ENCODE measurements at places on chromosomes 13 and 19.

GRCh38 chr19:48417421-48417820, 24.0 kb downstream of the GRIN2D start:
- DNase-seq: no peak

DNA sequence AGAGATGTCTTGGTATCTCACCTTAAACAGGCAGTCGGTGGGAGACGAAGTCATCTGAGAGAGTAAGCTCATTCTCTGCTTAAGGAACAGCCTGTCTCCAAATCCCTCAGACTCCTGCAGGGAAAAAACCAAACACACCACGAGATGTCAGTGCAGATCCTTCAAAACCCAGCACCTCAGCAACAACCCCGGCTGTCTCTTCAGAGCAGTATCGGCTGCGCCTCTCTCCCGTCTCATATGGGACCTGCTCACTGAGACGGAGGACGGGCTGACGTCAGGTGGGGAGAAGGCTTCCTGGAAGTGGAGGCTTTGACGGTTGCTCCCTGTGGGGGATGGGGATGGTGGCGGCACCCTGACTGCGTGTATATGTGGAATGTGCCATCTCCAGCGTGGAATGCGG, 43.6 kb downstream of the ANKRD27 start:
- DNase-seq: no peak

- DNase-seq: no peak
Measured at GRCh38 chr13:49951754-49952535, 15.8 kb upstream of the SPRYD7 start.

DNA sequence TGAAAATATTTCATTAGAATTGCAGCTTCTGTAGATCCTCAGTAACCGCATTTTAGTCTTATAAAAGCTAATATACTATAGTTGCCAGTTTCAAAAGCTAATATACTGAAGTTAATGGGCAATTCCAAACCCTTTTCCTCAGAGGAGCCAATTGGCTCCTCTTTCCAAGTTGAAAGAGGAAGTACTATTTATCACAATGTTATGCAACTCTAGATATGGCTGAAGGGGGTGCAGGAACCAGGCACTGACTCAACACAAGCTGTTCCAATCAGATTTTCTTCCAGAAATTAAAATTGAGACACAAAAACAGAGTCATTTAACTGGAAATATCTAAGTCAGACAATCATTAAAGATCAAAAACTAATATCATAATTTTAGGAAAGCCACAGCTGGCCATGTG, 258.9 kb downstream of the PCDH20 start:
- no peak for DNase-seq

GRCh38 chr13:48828962-48829411, 146.7 kb upstream of the FNDC3A start:
- no peak for DNase-seq

DNA sequence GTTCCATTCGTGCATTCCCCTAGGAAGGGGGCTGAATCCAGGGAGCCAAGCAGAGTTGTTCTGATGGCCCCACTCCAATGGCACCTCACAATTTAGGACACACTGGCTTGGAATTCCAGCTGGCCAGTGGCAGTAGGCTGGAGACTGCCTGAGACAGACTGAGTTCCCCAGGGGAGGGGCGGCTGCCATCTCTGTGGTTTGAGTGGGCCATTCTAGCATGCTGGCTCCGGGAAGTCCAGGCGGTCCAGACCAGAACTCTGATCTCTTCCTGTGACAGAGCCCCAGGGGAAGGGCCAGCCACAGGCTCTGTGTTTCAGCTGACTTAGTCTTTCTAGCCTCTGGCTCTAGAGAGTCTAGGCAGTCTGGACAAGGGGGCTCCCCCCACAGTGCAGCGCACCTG, 29.5 kb upstream of the SLC7A1 start:
- no peak for DNase-seq

GRCh38 chr19:30667227-30667626, 295.0 kb downstream of the ZNF536 start:
- DNase-seq: no peak

- no peak for DNase-seq
Measured at GRCh38 chr13:48158290-48158689, 63.4 kb upstream of the MED4 start.

GRCh38 chr13:50809133-50810090, 34.1 kb downstream of the DLEU7 start:
- no peak for DNase-seq

DNA sequence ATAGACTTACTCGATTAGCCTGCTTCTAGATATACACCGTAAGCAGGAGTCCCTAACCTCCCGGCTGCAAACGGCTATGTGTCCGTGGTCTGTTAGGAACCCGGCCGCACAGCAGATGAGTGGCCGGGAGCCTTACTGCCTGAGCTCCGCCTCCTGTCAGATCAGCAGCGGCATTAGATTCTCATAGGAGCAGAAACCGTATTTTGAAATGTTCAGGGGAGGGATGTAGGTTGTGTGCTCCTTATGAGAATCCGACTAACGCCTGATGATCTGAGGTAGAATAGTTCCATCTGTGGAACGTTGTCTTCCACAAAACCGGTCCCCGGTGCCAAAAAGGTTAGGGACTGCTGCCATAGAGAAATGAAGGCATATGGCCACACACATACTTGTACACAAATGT, 1491.9 kb downstream of the SLITRK5 start:
- DNase-seq: no peak

DNA sequence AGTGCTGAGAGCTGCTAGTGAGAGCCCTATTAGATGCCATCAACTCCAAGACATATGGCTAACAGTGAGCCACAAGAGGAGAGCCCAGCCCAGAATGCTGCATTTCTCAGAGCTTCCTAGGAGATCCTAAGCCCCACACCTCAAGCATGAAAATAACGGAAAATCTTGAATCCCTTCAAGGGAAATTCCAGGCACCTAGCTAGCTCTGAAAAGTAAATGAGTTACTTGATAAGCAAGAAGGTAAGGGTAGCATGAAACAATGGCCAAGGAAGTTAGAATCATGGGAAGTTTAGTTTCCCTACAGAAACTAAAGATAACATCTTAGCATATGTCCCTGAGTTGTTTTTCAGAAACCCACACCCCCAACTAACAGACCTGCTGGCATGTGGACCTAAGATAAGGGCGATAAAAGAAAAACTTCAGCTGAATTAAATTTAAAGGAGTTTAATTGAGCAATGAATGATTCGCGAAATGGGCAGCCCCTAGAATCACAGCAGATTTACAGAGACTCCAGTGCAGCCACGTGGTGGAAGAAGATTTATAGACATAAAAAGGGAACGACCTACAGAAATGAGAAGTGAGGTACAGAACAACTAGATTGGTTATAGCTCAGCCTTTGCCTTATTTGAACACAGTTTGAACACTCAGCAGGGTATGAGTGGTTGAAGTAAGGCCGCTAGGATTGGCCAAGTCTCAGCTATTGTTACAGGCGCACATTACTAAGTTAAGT, 301.3 kb upstream of the DACH1 start:
- no peak for DNase-seq

- DNase-seq: peak; percentile 67
Measured at GRCh38 chr19:19224852-19225494, 13.2 kb downstream of the NCAN start.

GRCh38 chr13:39385621-39386231, 217.3 kb downstream of the LHFPL6 start:
- no peak for DNase-seq

DNA sequence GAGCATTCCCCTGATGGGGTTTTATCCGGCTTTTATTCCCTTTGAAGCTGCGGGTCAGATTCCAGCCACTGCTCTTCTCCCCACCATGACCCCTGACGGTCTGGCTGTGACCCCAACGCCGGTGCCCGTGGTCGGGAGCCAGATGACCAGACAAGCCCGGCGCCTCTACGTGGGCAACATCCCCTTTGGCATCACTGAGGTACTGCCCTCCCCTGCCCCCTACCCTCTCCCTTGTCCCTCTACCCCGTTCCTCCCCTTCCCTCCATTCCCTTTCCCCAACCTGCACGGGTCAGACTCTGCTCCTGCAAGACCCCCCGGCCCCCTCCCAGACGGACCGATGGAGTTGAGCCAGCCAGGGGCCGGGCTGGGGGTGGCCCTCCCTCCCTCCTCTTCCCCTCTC, 6.2 kb downstream of the U2AF2 start:
- no peak for DNase-seq

DNA sequence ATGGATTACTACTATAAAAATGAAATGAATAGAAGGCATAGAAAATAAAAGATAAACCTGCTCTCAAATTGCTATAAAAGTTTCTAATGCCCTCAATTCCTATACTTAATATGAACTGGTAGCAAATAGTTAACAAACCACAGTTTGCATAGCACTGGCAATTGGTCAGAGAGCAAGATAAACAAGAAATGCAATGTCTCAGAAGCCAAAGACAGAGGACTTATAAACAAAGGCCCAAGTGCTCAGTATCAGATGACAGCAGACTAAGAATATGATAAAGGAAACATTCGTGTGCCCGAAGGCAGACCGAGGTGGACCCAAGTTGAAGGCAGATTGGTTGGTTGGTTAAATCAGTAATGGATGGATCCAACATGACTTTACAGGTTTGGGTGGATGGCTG, 50.6 kb downstream of the IPO5 start:
- no peak for DNase-seq

GRCh38 chr19:46728208-46728607, 11.3 kb upstream of the PRKD2 start:
- DNase-seq: no peak

- no peak for DNase-seq
Measured at GRCh38 chr19:49017041-49017665, at the start of gene LHB. LHB (minus strand) TSS chr19:49017091; CDS start chr19:49017081, 10 bp downstream.

DNA sequence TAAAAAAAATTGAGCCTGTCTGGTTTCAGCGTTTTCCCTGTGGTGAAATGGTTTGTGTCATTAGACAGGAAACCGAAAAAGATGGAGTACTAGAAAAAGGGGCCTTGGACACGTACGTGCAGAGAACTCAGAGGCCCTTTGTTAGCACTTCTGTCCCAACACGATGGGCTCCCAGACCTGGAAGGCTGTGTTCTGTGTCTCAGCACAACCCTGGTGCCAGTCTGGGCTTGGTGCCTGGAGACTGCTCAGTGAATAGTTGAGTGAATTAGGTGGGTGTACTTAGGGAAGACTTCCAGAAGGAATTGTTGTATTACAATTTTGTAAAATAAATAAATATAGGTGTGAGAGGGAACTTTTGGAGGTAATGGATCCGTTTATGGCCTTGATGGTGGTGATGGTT, 8.7 kb downstream of the ZNF71 start:
- no peak for DNase-seq

- no peak for DNase-seq
Measured at GRCh38 chr13:113186061-113186900, 22.2 kb downstream of the PCID2 start.

- DNase-seq: no peak
Measured at GRCh38 chr13:30479883-30480219, 14.1 kb upstream of the HMGB1 start.

GRCh38 chr13:39599012-39599411, 4.0 kb downstream of the LHFPL6 start:
- DNase-seq: no peak

- DNase-seq: no peak
Measured at GRCh38 chr13:30370916-30371521, 51.3 kb upstream of the UBE2L5 start.

- DNase-seq: peak; percentile 50
Measured at GRCh38 chr19:19460761-19461265, 54.5 kb downstream of the TSSK6 start.

DNA sequence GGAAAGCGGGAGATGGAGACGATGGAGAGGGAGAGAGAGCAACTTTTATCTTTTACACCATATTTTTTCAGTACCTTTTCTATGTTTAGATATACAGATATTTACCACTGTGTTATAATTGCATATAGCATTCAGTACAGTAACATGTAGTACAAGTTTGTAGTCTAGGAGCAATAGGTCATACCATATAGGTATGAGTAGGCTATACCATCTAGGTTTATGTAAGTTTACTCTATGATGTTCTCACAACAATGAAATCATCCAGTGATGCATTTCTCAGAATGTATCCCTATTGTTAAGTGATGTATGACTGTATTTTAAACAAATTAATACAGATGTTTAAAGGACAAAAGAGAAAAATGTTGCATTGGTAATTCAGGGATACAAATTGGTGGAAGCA, 136.1 kb downstream of the PDS5B start:
- DNase-seq: no peak

DNA sequence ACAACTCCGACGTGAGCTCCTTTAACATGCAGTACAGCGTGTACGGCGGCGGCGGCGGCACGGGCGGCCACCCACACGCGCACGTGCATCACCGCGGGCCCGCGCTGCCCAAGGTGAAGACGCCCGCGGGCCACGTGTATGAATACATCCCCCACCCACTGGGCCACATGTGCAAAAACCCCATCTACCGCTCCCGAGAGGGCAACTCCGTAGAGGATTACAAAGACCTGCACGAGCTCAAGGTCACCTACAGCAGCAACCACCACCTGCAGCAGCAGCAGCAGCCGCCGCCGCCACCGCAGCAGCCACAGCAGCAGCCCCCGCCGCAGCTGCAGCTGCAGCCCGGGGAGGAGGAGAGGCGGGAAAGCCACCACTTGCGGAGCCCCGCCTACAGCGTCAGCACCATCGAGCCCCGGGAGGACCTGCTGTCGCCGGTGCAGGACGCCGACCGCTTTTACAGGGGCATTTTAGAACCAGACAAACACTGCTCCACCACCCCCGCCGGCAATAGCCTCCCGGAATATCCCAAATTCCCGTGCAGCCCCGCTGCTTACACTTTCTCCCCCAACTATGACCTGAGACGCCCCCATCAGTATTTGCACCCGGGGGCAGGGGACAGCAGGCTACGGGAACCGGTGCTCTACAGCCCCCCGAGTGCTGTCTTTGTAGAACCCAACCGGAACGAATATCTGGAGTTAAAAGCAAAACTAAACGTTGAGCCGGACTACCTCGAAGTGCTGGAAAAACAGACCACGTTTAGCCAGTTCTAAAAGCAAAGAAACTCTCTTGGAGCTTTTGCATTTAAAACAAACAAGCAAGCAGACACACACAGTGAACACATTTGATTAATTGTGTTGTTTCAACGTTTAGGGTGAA, 6.6 kb downstream of the SLITRK5 start:
- no peak for DNase-seq

- DNase-seq: no peak
Measured at GRCh38 chr19:4035018-4035566, 27.6 kb downstream of the PIAS4 start.

DNA sequence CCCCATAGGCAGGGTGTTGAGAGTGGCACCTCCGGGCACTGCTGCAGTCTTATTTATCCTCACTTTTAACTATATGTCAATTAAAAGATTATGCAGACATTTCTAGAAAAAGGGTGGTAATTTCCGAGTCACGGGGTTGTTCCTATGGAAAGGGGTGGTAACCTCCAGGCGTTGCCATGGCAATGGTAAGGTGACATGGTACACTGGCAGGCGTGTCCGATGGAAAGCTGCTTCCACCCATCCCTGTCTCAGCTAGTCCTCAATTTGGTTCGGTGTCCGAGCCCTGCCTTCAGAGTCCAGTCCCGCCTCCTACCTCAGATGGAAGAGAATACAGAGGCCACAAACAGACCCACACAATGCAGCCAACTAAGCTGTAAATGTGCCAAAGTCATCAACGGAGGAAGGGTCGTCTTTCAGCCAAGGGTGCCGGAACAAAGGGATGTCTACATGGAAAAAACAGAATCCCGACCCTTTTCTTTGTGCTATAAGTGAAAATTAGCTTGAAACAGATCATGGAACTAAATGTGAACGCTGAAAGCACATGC, 72.6 kb upstream of the C13orf46 start:
- no peak for DNase-seq

GRCh38 chr19:6524311-6524710, 6.5 kb upstream of the TNFSF9 start:
- DNase-seq: no peak

All from T-helper 9 cell (primary cell).